ENCODE measurements at places on chromosomes 3 and 15.

DNA sequence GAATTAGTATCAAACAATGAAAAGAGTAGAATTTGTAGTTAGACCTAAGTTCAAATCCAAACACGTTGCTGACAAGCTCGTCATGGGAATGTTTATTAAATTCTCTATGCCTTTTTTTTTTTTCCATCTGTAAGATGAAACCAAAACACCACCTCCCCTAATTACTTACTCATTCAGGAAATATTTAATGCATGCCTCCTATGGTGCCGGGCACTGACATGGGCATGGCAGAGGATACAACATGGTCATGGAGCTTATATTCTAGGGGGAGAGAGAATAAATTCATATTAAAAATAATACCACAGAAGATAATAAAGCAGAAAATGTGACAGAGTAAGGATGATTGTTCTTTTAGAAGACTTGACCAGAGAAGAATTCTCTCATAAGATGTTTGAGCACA lies 215.8 kb downstream of the RYR3 start:
- DNase-seq: no peak

GRCh38 chr3:138873471-138874278 lies 38.9 kb upstream of the PIK3CB start:
- DNase-seq: no peak

DNA sequence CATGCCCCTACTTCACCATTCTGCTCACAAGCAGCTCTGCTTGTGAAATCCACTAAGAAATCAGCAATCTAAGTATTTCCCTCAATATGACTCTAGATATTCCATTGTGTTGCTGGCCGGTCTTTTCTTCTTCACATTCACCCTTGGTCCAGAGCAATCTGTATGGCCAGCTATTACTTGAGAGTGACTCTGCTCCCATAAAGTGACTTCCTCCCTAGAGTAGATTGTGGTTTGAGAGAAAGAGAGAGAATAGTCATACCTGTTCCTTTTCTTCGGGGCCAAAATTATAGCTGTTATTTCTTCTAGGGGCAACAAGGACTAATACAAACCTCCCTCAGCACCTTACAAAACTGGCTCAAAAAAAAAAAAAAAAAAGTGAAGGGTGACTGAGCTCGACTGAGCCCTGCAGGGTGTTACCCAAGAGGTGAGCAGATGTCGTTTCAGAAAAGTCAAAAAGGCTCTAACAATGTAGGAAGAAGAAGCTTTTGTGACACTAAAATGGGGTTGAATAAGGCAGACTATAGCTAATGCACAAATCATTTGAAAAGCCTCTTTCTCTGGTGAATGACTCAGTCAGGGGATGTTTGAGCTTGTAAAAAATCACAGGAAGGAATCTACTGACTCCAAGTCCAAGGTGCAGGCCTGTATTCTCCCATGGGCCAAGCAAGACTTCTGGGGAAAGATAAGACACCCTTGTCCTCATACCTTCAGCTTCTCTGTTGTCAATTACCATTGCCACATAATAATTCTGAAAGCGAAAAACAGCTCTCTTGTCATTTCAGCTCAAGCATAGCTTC lies 161.0 kb upstream of the SLC24A5 start:
- DNase-seq: no peak

GRCh38 chr3:120684896-120685295 lies 2.9 kb upstream of the HGD start:
- no peak for DNase-seq

DNA sequence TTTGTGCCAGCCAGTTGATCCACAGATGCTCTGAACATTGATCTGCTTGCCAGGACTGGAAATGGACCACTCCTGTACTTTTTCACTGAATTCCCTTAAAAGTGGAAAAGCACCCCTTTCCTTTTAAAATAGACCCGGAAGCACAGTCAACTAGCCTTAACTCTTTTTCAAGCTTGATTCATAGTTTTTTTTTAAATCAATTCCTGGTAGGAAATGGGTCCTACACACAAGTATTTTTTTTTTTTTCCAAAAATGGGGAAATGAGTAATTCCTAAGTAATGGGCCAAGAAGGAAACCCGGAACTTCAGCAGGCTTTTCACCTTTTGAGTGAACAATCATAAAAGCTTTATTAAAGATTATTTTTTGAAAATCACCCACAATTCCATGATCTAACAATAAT lies 234.4 kb upstream of the ADAMTS9 start:
- DNase-seq: no peak

DNA sequence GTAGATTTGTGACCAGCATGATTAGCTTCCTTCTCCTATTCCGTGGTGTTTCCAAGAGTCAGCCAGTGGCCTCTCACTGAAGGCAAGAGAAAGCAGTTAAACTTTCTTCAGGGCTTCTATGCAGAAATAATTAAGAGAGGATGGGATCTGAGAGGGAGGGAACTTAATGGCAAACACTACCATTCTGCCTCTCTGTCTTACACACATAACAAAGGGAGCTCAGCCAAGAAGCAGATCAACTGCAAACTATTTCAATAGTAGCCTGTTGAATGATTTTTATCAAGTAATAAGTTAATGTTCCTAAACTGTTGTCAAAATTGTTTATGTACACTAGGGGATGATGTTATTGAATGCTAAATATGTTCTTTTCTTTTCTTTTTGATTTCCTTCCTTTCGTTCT lies 11.8 kb downstream of the OXSR1 start:
- no peak for DNase-seq

GRCh38 chr15:90787881-90788280 lies 70.7 kb downstream of the BLM start:
- no peak for DNase-seq

DNA sequence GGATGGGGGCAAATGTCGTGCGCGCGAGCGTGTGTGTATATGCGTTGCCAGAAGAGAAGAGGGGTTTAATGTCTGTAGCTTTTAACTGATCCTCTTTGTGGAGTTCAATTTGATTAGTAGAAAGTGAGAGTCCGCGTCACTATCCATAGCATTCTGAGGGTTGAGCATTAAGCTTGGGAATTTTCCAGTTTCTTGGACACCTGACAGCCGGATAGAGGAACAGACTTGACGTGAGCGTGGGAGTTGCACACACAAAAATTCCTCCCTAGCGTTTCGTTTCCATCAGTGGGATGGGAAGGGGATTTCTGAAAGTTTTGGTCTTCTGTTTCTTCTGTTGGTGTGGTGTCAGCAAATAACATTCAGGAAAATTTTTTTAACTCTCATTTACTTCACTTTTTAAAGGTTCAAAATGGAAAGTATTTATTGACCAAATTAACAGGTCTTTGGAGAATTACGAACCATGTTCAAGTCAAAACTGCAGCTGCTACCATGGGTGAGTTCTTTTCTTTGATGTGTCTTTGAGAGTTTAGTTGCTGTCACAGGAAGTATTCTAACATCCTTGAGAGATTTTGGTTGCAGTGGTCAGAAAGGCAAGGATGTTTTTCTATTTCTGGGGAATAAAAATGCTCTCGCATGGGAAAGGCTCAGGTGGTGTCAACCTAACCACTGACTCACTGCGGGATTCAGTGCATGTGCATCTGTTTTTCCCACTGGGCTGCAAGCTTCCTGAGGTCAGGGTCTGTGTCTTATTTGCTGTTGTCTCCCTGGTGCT lies 841 bp downstream of the POGLUT1 start:
- no peak for DNase-seq

DNA sequence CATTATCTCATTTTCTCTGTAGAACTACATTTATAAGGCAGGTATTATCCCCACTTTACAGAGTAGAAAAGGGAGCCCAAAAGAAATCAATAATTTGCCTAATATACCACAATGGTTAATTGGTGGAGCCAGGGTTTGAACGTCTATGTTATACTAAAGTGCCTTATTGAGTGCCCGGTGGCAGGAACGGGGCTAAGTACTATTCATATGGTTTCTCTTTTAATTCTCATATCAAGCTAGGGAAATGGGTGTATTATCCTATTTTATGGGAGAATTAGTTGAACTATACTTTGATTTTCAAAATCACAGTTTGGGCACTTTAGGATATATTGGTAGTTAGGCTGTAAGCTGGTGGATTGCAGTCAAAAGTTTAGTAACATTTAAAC lies 1.5 kb downstream of the CEP97 start:
- DNase-seq: no peak

DNA sequence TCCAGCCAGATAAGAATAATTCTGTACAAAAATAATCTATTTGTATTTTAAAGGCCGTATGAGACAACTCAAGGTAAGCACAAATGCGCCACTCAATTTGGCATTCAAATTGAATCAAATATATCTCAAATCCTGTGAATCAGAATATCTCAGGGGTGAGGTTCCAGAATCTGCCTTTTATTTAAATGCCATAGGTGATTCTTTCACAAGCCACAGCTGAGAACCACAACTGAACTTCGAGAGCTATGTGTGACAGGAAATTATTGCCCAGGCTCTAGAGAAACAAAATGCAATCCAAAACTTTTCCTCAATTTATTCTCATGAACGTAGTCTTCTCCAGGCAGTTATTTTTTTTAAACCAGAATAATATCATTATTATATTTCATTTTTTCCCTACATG lies 11.9 kb downstream of the ATP8B4 start:
- DNase-seq: no peak

GRCh38 chr3:122825460-122825859 lies 30.6 kb downstream of the SLC49A4 start:
- DNase-seq: no peak

- DNase-seq: no peak
These were observed 210.3 kb upstream of the STT3B start for GRCh38 chr3:31322460-31322859.

- no peak for DNase-seq
These were observed 41.8 kb downstream of the FILIP1L start for GRCh38 chr3:100072326-100073048.

GRCh38 chr3:179591313-179591712 lies 13.1 kb downstream of the MRPL47 start:
- no peak for DNase-seq

- no peak for DNase-seq
These were observed 33.1 kb downstream of the NIPA2 start for GRCh38 chr15:22871481-22872086.

DNA sequence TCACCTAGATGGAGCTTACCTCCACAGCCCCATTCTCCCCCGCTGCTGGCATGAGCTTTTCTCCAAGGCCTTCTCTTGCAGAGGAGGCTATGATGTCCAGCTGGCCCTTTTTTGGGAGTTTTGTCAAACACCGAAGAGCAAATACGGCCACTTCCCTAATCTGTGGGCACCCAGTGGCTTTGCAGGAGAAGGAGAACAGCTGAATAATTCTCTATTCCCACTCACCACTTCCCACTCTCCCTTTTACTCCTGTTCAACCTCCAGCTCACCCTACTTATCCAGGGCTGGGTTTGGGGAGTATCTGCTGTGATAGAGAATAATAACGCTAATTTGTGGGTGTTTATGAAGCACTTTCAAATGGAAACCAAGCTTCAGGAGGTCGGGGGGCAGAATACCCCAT lies 93.0 kb downstream of the AAGAB start:
- DNase-seq: no peak

- DNase-seq: no peak
These were observed 16.9 kb upstream of the IFT57 start for GRCh38 chr3:108239082-108239481.

- no peak for DNase-seq
These were observed 248.8 kb upstream of the NSMCE3 start for GRCh38 chr15:29518442-29518841.

- no peak for DNase-seq
These were observed 141.0 kb downstream of the LPP start for GRCh38 chr3:188294823-188295487.

DNA sequence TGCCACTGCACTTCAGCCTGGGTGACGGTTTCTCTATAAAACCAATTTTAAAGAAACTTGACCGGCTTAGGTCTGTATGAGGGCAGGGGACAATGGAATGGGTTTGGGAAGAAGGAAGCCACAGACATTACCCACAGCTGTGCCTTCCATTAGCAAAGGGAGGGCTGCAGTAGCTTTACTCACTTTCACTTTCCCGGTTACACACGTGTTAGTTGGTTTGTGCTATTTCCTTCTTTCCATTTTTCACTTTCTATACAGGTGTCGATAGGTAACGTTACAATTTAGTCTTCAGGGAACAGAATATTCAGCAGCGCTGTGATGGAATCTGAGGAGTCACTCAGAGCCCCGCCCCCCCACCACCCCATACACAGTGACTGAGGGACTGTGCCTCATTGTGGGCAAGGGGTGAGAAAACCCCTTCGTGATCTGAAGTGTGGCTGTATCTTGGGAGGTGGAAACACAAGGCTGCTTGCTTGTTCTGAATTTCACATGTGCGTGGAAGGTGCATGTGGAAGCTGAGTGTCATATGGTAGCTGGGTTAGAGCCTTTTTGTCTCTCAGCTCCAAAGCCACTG lies 44.8 kb upstream of the RPL32 start:
- DNase-seq: no peak

GRCh38 chr15:68484696-68485400 lies 52.9 kb upstream of the ITGA11 start:
- no peak for DNase-seq

DNA sequence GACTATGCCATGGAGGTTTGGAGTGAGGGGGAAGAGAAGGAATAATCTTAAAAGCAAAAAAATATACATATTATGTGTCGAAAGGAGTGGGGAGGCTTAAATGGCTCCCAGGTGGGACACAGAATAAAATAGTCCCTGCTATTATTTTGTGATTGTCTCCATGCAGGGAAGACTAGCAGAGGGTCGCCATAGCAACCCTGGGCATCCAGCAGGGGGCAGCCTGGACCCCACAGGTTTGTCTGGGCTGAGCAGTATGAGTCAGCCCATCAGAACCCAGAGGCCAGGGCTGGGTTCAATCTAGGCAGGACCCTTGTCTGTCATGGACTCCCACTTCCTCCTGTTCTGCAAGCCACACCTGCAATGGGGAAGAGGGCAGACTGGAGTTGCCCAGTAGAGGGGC lies 17.6 kb upstream of the LINGO1 start:
- DNase-seq: peak; percentile 66

DNA sequence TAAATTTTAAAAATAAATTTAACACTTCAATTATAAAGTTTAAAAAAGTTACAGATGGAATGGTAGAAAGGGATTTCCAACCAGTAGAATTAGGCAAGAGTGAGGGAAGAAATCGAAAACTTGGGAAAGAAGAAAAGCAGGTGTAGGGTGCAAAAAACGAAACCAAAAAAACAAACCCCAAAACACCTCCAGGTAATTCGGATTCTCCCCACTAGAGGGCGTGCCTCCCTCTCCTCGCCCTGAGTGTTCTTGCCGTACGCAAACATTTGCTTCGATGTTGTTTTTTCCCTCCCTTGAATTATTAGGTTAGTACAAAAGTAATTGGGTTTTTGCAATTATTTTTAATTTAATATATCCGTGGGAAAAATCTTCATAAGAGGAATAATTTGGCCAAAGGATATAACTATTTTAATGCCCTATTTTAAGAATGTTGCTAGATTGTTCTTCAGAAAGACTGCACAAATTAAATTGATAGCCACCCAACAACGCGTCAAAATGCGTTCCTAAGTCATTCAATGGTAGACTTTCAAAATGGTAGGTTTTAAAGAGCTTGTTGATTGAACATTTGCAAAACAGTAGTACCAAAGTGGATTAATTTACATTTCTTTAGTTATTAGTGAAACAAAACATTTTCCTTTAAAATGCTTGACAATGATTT lies 63.7 kb downstream of the SLC30A4 start:
- no peak for DNase-seq

Measured in 8988T (cell line).